ENCODE measurements at places on chromosomes 16 and 17.

DNA sequence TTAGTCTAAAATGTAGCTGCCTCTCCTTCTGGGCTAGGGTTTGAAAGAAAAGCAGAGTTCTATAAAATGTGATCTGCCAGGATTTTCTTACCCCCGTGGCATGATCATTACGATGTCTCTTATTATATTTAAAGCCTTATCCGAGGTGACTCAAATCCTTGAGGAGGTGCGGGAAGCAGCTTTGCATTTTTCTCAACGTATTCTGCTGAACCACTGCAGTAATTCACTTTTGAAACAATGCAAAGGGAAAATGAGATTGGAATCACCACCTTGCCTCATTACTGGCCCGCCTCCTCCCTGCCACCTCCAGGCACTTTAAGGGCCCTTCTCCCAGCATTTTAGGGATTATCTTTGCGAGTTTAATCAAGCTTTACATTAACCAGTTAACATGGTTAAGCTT is 9.7 kb upstream of the NOG start:
- no peak for DNase-seq

- DNase-seq, result no peak
Observed at GRCh38 chr16:73404001-73404400, 356.1 kb upstream of the ZFHX3 start.

- no peak for DNase-seq
Observed at GRCh38 chr17:78374189-78374588, 4.3 kb upstream of the PGS1 start.

DNA sequence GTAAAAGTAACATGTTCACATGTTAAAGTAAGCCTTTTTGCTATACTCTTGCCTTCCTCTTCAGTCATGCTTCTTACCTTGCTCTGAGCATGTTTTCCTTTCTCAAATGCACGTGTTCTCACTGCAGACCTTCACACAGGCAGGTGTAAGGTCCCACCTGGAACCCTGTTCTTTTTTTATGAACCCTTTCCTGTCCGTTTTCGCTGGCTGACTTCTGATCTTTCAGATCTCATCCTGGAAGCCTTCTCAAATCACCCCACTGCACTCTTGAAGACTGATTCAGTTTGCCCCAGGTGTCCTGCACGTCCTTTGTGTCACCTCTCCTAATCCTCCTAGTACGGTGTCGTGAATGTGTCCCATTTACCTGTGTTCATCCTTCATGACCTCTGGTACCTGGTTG is 313.6 kb downstream of the SNX29 start:
- no peak for DNase-seq

DNA sequence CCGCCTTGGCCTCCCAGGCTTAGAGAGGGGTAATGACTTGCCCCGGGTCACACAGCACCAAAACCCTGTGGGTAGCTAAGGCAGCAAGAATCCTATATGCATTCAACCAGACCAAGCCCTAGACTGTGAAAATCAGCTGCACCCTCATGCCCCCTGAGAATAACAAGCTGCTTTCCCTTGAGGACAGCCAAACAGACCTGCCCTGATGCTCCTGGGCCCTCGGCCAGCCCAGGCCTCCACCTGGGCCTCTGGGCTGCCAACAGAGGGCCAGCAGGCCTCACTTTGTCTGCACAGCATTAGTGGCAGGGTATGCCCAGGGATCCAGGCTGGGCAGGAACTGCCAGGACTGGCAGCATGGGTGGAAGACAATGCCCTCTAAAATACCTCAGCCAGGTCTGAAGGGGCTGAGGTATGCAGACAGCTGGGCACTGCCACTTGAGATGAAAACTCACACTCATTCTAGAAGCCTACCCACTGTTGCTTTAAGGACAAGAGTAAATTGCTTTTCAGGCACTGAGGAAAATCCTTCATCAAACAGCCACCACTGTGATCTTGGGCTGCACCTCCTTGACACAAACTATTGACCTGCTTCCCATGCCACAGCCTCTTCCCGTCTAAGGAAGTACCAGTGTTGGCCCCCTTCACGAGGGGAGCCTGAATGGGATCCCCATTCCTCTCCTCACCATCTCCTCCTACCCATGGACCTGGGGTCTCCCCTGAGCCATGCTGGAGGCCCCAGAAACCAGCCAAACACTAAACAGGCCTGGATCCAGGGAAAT is 8.8 kb downstream of the ST3GAL2 start:
- DNase-seq, result no peak

DNA sequence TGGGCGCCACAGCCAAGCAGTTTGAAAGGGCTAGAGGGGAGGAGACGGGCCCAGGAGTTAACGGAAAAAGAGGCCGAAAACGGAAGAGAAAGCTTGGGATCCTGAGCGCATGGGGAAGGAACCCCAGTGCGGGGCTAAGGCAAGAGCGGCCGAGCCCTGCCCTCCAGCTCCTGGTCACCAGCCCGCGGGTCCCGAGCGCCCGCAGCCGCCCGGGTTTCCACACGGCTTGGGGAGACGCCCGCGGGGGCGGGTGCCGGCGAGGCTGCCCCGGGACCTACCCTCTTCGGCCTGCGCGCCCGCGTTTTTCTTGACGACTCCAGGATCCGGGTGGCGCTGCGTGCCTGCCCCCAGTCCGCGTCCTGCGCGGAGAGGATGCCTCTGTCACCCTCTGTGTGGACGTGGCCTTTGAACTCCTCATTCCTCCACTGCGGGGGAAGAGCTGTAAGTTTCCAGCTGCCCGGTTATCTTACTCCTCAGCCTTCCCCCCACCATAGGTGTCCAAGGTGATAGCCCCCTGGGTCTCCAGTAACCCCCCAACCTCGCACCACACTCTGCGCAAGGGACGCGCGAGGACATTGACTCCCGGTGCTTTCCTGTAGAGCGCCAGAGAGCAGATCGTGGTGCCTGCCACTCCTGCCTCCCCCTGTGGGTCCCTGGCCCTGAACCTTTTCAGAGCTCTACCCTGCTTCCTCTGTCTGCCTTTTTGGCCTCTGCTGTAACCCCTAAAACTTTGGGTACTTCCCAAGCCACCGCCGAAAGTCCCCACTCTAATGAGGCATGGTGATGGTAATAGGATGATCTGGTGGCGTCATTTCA is 1.7 kb upstream of the CDH11 start:
- DNase-seq, result no peak

GRCh38 chr17:43860927-43861622 is 14.1 kb downstream of the CD300LG start:
- DNase-seq, result no peak

GRCh38 chr17:2613089-2613808 is 19.8 kb downstream of the PAFAH1B1 start:
- DNase-seq, result no peak

GRCh38 chr16:27245276-27246172 is 23.0 kb downstream of the NSMCE1 start:
- DNase-seq, result no peak

Measured in NCI-H187 treated with DMSO at 0.1 percent for 48 hours (cell line).